Activated T-helper 2 cell treated with anti-CD3 and anti-CD28 coated beads, Interferon-gamma antibody, Interleukin-2, Interleukin-4, amounts not matched to agents 10 μg/mL and 5 μg/mL and 100 μg/mL, durations not matched to agents 14 hours and 24 hours and 36 hours (primary cell): ENCODE measurements at places on chromosomes 2 and 18.

GRCh38 chr2:235658351-235659174 lies 164.7 kb downstream of the AGAP1 start:
- DNase-seq: no peak

DNA sequence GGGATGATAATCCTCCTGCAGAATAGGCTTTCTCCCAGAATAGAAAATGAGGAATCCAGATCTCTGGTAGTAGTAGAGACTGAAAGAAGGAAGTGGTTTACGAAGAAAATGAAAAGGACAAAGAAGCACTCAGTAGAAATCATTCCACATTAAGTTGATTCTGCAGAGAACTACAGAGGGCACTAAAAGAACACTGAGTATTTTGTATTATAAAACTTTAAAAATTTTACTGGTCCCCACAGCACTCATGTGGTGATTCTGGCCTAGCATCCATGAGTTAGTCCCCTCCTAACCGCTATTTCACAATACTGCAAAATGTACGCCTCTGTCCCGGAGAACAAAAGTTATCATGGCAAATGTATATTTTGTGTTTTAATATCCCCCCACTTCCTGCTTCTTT lies 42.9 kb upstream of the SLC35F5 start:
- no peak for DNase-seq

DNA sequence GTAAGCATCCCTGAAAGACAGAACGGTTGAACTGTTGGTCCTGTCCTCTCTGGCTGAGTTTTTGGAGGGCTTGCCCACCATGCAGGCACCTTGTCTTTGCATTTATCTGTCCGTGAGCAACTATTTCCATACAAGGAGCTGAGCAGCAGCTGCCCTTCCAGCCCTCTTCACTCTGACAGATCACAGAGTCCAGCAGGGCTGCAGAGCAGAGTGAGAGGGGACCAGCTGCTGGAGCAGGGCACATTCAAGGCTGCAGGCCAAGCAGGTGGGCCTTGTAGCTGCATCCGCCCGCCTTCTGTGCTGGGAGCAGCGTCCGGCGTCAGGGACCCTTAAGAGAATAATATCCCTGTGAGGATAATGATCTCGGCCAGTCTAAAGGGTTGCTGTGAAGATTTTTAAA lies 9.5 kb downstream of the SMYD1 start:
- no peak for DNase-seq

GRCh38 chr2:72425996-72426395 lies 278.3 kb upstream of the CYP26B1 start:
- DNase-seq: no peak

- no peak for DNase-seq
Measured at GRCh38 chr2:237025090-237025865, 60.4 kb upstream of the COPS8 start.

DNA sequence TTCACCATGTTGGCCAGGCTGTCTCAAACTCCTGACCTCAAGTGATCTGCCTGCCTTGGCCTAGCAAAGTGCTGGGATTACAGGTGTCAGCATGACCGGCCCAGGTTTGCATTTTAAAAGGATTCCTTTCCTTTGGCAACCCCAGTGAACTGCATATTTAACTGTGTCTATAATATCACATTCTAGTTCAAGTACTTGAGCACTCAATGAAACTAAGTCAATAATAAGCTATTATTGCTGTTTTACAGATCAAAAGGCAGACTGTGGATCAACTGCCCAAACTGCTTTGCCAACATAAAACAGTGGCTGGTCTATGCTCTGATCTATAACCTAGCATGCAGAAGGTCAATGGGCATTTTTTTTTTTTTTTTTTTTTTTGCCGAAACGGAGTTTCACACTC lies 144.5 kb downstream of the USP34 start:
- DNase-seq: no peak

DNA sequence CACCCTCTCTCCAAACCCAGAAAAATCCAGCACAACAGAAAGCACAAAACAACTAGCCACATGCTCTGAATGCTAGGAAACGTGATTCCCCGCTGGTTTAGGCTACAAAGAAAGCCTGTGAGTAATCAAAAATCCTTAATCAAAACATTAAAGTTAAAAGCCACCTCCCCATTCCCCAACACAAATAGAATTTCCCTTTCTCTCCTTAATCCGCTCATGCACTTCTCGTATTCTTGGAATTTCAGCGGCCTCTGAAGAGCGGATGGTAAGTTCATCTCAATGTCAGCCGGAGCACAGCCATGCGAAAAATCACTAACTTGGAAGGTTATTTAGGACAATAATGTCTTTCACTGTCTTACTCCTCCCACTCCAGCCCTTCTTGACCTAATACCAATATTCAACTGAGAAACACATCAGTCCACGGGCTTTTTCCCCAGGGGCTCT lies 126.7 kb downstream of the OSBPL1A start:
- no peak for DNase-seq
